ENCODE measurements at places on chromosomes 4 and X.

GRCh38 chrX:43589735-43590134 lies 66.4 kb upstream of the MAOA start:
- DNase-seq = no peak

DNA sequence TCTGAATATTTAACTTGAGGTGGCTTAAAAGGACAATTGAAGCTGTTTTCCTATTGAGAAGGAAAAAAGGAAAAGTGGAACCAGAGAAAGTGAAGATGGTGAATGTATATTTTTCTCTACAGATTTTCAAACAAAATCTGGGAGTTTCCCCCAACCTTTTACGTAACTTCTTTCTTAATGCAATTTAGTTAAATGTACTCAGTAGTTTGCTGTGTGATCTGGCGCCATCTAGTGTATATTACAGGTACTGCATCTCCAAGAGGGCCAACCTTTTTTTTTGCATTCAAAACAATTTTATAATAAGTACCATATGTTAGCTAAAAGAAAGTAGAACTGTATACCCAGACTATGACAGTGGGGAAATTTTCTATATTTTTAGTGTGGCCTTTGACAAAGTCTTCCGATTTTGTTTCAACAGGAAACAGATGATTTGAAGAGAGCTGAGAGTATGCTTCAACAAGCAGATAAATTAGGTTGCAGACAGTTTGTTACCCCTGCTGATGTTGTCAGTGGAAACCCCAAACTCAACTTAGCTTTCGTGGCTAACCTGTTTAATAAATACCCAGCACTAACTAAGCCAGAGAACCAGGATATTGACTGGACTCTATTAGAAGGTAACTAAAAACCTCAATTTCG lies 82.0 kb downstream of the PLS3 start:
- DNase-seq = peak; percentile 13

DNA sequence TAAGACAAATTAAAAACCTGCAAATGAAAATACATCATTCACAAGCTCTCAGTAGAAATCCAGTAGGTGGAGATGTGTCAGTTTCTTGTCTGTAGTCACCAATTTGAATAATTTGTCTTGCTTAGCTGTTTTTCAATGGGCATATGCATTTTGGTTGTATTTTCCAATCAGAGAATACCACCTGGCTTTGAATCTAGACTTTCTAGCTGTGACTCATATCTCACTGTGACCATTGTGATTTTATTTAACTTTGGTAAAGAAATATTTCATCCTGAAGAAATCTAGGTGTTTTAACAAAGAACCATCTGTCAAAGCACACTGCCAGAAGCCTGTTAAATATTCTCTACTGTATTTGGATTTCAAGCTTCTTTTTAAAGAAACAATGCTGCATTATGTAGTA lies 1650.6 kb upstream of the IGFBP7 start:
- DNase-seq = no peak

- DNase-seq = no peak
Measured at GRCh38 chr4:162837241-162837640, 329.4 kb downstream of the NAF1 start.

GRCh38 chr4:182854466-182854865 lies 62.7 kb downstream of the DCTD start:
- no peak for DNase-seq

DNA sequence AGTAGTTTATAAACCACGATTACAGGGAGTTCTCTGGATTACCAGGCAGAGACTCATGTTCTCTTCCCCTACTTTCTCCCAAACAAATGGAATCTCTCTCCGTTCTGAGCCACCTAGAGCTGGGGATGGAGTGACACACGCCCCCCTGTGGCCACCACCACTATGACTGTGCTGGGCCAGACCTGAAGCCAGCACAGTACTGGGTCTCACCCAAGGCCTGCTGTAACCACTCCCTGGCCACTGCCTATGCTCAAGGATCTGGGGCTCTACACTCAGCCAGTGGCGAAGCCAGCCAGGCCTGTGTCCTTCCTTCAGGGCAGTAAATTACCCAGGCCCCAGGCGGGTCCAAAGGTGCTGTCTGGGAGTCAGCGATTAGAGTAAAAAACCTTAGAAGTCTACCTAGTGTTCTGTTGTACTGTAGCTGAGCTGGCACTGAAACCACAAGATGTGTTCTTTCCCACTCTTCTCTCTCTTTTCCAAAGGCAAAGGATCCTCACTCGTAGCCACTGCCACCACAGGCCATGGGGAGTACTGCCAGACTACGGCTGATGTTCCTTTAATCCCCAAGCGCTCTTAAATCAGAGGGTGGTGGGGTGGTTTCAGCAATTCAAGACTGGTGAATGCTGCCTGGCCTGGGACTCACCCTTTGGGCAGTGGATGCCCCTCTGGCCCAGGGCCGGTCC lies 412.2 kb upstream of the ARX start:
- DNase-seq = no peak

GRCh38 chr4:42627885-42628646 lies 28.8 kb downstream of the ATP8A1 start:
- no peak for DNase-seq

DNA sequence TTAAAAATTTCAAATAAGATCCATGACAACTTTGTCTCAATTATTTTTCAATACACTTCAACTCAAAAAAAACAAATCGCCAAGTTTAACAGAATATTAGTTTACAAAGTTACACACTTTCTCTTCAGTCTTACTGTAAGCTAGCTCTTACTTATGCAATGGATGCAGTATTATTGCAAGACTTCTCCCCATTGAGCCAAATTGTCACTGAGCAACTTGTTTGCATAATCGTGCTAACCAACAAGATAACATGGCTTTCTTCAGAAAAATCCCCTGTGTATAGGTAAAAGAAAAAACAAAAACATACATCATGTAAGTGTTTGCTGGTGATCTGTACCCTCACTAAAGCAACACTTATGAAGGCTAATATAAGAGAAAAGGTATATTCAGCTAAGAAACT lies 18.9 kb downstream of the DNAJB14 start:
- DNase-seq = peak; percentile 26

GRCh38 chr4:2663275-2663674 lies 92.9 kb downstream of the TNIP2 start:
- DNase-seq = no peak

DNA sequence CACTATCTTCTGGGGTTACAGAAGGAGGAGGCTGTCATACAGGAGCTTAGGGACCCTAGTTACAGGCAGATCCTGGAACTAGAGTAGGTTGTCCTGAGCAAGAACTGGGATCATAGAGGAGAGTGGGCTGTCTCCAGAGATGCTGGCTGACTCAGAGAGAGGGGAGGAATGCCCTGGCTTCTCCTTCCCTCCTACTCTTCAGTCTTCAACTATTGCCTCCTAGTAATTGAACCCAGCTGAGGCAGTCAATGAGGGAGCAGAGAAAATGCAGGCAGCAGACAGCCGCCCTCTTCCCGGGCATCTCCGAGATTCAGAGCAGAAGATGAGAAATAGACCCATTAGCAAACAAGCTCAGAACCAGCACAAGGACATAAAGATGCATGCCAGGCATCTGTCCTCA lies 118.3 kb upstream of the PDE5A start:
- no peak for DNase-seq

GRCh38 chr4:122722256-122722655 lies 10.2 kb upstream of the BBS12 start:
- DNase-seq = no peak

DNA sequence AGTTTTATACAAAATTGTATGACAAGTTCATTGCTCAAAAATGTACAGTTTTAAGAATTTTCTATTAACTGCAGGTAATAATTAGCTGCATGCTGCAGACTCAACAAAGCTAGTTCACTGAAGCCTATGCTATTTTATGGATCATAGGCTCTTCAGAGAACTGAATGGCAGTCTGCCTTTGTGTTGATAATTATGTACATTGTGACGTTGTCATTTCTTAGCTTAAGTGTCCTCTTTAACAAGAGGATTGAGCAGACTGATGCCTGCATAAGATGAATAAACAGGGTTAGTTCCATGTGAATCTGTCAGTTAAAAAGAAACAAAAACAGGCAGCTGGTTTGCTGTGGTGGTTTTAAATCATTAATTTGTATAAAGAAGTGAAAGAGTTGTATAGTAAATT lies 131.0 kb downstream of the TET2 start:
- DNase-seq = no peak

Measured in AML-193 (cell line).